ENCODE measurements at places on chromosomes 4 and X.

DNA sequence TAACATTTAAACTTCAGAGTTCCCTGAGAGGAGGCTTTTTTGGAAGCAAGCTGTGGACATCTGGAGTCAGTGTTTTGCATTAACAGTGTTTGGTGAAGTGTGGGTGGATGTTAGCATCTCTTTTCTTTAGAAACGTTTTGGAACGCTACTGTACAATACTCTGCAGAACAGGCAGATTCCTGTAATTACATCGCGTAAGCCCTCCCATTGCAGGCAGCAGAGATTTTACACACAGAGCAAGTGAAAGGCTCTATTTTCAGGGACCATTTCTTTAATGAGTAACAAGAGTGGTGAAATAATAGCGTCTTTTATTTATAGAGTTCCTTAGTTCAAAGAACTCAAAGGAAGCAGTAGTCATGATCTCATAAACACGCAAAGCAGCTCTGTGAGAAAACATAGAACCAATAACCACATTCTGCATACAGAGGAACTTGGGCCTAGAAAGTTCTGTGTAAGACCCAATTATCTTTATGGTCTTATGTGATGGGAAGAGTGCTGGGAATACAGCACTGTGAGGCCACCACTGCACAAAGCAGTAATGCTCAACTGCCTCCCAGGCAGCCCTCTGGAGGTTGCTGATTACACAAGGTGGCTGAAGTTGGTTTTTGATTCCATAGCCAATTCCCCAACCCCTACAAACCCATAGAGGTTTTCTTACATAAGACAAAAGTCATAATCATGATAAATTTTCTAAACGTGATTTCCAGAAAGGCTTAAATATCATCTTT lies 298.7 kb upstream of the EPHA5 start:
- H3K27ac ChIP-seq = no peak overlapping the region
- H3K27me3 ChIP-seq = no peaks in the 10 kb centered on the region
- no peaks in the 10 kb centered on the region for H3K36me3 ChIP-seq

DNA sequence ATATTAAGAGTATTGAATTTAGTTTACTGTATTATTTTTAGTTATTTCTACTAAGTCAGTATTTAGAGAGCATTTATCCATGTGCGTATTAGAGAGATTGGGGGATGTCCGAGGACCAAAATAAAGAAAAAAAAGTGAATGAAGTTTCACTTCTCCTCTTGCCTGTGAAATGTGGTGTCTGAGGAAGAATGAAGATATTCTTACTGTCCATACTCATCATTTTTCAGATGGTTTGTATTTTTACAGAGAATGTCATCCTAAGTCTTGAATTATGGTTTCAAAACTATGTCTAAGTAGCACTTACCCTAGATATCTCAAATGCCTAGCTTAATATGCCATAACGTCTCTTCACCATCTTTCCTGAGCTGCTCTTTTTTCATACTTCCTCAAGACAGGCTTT lies 854.3 kb downstream of the C4orf33 start:
- no peaks in the 10 kb centered on the region for H3K4me1 ChIP-seq
- H3K36me3 ChIP-seq = no peaks in the 10 kb centered on the region
- H3K4me3 ChIP-seq = no peak overlapping the region

- H3K4me3 ChIP-seq = peak overlapping the region; percentile 97
- peak; percentile 72 for DNase-seq
- H3K36me3 ChIP-seq = no peaks in the 10 kb centered on the region
- peaks cover 7% of the 10 kb centered on the region for H3K27me3 ChIP-seq
- no peak overlapping the region for H3K27ac ChIP-seq
- H3K4me1 ChIP-seq = peaks cover 2% of the 10 kb centered on the region
These were observed 2.7 kb downstream of the FAT4 start for GRCh38 chr4:125317525-125317877.

DNA sequence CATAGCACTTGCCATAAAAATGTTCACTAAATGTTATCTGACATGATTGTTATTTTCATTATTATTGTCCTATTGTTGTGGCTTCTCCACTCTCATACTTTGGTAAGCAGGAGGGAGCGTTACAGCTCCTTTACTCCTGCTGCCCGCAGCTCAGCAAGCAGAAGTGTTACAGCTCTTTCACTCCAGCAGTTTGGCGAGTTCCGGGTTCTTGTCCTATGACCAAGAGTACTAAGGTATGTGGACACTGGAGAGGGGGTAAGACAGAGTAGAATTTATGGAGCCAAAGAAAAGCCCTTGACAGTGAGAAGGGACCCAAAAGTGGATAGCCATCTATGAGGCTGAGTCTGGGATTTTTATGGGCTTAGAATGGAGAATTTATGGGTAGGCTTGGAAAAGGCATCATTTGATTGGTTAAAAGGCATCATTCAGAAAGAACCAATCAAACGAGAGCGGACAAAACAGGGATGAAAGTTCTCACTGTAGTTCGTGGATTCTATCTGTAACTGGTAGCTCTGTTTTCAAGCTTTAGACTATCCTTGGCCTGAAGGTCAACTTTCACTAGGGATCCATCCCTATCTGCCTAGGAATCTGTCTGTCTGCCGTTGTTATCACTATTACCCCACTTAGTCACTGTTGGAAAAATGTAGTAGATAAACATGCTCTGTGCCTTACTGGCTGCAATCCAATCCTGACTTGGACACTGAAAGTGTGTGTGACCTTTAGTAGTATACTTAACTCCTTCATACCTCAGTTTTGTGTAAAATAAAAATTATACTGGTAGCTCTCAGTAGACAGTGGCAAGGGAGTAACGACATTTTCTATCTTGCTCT lies 545.6 kb upstream of the LCORL start:
- DNase-seq = no peak
- no peak overlapping the region for H3K27ac ChIP-seq
- no peaks in the 10 kb centered on the region for H3K36me3 ChIP-seq

- H3K4me3 ChIP-seq = no peak overlapping the region
- H3K4me1 ChIP-seq = no peaks in the 10 kb centered on the region
- no peak for DNase-seq
- H3K36me3 ChIP-seq = no peaks in the 10 kb centered on the region
These were observed 436.2 kb downstream of the TLL1 start for GRCh38 chr4:166309286-166309685.

Measured in H9 (cell line).